ENCODE measurements at places on chromosomes 2 and 18.

DNA sequence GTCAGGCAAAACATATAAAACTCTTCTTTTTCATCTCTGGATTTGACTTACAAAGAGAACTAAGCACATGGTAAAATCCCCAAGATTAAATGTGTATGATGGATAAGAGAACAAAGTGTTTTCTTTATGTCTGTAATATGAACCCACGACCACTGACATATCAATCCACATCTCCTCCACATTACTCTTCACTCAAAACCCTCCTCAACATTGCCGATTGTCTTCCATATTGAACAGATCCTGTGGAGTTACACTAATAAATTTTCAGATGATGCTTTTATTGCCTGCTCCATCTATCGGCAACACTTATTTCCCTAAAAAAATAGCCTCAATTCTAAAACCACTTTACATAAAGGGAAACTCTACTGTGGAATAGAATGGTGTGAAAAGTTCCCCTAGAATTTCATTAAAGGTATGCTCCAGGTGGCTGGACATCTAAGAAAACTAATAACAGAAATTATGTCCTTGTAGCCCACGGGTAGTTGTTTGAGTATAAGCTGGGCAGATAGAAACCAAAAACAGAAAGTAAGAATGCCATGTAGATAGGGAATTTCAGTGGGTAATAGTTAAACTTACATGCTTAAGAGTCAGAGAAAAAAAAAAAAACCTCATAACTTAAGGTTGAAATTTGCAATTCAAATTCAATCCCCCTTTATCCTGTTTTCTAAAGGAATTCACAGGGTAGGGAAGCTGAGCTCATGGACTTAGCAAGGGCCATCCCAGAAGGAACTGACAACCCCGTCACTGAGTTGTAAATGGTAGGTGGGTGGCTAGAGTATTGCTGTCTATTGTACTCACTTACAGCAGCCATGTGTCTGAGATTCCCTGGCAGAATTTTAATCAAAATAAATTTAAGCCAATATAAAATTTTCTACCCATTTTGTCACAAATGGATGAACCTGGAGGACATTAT lies 305.4 kb upstream of the LYPD1 start:
- DNase-seq = no peak

DNA sequence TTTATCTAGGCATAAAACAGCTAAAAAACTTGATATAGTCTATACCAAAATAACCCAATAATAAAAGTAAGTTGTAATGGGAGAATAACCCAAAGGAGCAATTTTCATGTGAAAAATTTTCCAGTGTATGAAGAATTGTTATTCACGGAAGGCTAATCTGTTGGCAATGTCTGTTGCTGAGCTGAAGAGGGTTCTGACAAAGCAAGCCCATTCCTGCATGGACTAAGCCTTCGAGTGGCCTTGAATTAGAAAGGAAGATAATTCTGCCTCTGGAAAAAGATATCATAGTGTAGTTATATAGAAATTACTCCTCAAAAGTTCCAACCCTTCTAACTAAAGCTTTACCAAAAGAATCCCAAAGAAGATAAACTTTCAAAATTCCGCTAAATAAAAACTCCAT lies 101.5 kb downstream of the MAP2 start:
- no peak for DNase-seq

DNA sequence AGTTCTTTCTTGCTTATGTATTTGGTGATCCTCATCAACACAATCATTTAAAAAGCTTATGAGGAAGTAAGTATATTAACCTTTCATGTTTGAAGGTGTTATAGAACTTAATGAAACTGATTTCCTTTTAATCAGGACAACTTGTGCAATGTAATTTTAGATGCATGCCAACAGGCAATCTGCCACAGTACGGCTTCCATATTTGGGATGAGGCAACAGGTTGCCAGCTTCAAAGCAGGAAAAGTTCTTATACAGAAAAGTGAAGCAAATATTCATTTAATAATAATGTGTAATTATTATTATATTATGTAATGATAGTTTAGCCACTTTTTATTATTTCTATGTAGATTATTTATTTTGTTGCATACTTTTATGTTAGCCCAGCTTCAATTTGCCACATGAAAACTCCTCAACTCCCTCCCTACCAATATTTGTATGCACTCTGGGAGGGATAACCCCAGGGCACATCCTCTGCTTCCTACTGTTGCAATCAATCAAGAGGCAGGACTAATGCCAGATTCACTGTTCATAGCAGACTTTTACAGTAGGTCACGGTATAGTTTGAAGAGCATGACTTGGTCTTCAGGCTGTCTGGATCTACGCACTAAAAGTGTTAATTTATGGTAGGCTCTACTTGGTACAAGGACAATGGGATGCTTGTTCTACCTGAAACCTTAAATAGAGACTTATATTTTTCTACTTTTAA lies 277.2 kb downstream of the AGPS start:
- DNase-seq = no peak

- no peak for DNase-seq
Measured at GRCh38 chr18:33596178-33596854, 18.3 kb downstream of the ASXL3 start.

- no peak for DNase-seq
Measured at GRCh38 chr2:136362676-136363390, 244.9 kb upstream of the CXCR4 start.

DNA sequence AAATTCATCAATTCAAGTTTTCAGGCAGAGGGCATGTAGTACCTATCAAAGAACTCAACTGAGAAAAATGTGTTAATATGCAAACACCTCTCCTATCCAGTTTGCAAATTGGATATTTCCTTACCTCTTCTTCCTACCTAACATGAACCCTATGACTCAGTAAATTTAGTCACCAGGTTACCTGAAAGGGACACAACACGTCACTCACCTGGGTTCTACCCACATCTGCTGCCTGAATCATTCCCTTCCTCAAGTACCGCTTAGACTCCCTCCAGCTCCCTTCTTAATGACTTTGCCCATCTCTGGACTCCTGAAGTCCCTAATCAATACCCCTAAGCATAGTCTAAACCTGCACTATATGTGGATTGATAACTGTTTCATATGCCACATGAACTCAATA lies 10.4 kb downstream of the ANKRD44 start:
- DNase-seq = no peak

- DNase-seq = no peak
Measured at GRCh38 chr2:35591886-35592285, 763.7 kb upstream of the CRIM1 start.

- no peak for DNase-seq
Measured at GRCh38 chr2:71659868-71660518, 206.6 kb downstream of the DYSF start.

- DNase-seq = no peak
Measured at GRCh38 chr2:19841918-19842693, 59.7 kb downstream of the TTC32 start.

DNA sequence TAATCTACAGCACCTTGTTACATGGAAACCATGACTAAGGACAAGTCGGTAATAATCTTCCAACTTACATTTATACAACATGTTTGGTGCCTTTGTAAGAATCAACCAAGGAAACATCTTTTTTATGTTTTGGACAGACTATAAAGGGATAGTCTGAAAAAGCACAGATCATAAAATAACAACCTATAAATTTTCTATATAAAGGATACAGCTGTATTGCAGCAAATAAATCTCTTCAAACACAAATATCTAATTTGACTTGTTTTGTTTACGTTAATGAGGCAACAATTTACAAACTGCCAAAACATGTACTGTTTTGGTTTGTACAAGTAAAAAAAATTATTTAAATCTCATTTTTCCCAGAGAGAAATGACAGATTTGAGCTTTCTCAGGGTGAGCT lies 92.5 kb downstream of the SRBD1 start:
- DNase-seq = no peak

- DNase-seq = no peak
Measured at GRCh38 chr2:38527338-38528007, 75.3 kb downstream of the HNRNPLL start.

GRCh38 chr2:71512386-71512785 lies 59.0 kb downstream of the DYSF start:
- DNase-seq = no peak

- no peak for DNase-seq
Measured at GRCh38 chr2:45469314-45470099, 141.6 kb downstream of the SRBD1 start.

Measured in stimulated activated CD4-positive, alpha-beta T cell treated with anti-CD3 and anti-CD28 coated beads, Interleukin-1b, Interleukin-23, amount 100 ng/mL, for 24 hours (primary cell).